ENCODE measurements at places on chromosomes 7 and 10. TPM values are rescaled to one million over a fixed set of nuclear protein-coding genes. Genes with fewer than 3 reads are reported as not detected.
A peak's percentile ranks its signal among the peaks of the same experiment; 100 is the strongest.

GRCh38 chr10:82796510-82796909, 921.5 kb downstream of the NRG3 start:
- no peak for DNase-seq

- no peak for DNase-seq
These were observed 302 bp upstream of the EN2 start for GRCh38 chr7:155457544-155458110.

- DNase-seq, result peak; percentile 92
These were observed 108.4 kb upstream of the ZMIZ1 start for GRCh38 chr10:78960316-78960800.

- DNase-seq, result no peak
These were observed 25.3 kb upstream of the PPP2R2D start for GRCh38 chr10:131875501-131875900.

DNA sequence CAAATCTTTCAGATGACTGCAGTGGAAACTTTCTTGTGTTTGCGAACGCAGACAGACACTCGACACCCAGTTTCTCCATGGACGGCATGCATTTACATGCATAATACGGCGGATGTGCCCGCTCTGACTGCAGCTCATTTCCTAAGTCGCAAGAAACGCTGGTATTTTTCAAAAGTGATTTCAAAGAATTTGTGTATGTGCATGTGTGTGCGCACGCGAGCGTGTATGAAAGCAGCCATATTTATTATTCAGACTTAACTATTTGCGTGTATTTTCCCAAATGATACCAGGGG, 436.5 kb upstream of the MGMT start:
- no peak for DNase-seq

SPDYE5 gene
- not detected for total RNA-seq

MRPS17 gene
- 15.9 TPM for total RNA-seq

CAMK1D gene
- total RNA-seq, result 1.4 TPM

HOXA1 gene
- 8.2 TPM for total RNA-seq

All from M059J (cell line).